ENCODE measurements at places on chromosomes 7 and 10.

GRCh38 chr7:70214071-70214470 is 615.8 kb downstream of the AUTS2 start:
- DNase-seq = no peak

DNA sequence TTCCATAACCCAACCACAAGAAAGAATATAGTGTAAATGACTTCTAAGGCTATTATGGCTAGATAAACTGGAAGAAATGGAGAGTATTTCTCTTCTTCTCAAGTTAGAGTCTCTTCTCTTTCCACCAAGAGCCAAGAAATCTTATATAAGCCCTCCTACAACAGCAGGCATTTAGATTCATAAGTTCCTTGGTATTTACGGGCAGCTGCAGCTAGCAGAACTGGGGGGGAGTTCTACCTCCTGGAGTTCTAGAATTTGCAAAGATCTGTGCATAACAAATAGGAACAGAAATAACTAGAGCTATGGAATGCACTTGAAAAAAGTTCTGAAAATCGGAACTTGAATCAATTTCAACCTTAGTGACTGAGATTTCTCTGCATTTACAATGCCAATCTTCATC is 715.2 kb upstream of the GRM3 start:
- DNase-seq = no peak

DNA sequence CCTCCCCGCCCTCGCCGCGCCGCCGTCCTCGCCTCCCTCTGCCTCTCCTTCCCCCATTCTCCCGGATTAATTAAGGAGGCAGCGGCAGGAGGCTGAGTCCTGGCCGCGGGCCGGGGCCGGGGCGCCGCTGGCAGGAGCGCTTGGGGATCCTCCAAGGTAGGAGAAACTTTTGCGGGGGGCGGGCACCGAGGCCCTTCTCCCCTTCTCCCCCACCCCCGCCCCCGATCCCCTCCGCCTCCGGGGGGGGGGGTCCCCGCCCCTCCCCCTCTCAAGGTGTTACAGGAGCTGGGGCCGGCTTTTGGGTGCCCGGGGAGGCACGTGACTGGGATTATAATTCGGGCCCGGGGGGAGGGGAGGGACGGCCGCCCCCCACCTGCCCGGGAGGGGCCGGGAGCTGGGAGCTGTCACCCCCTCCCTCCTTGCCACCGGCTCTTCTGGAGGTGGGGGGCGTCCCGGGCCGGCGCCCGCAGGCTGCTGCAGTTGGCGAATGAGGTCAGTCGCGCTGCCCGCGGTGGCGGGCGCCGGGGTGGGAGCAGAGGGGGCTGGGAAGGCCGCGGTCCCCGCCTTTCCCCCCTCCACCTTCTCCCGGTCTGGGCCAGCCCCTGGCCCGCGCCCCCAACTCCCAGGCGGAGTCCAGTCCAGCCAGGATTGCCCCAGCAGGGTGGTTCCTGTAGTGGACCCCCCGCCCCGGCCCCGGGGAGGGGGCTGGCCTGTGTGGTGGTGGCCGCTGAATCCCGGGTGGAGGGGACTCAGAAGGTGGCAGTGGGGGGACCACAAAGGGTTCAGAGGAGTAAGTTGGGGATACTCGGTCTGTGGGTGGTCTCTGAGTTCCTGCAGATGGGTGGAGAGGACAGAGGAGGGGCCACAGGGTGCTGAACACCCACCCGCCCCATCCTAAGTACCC is 567 bp downstream of the GTF2IRD1 start:
- no peak for DNase-seq

- DNase-seq = no peak
These were observed 8.4 kb upstream of the TMEM254 start for GRCh38 chr10:80070057-80070456.

- DNase-seq = peak; percentile 69
These were observed 45.5 kb upstream of the SLC29A4 start for GRCh38 chr7:5237286-5237685.

GRCh38 chr10:14438057-14438456 is 107.3 kb upstream of the FRMD4A start:
- no peak for DNase-seq

- DNase-seq = peak; percentile 54
These were observed 44.9 kb downstream of the BAMBI start for GRCh38 chr10:28722065-28722803.

DNA sequence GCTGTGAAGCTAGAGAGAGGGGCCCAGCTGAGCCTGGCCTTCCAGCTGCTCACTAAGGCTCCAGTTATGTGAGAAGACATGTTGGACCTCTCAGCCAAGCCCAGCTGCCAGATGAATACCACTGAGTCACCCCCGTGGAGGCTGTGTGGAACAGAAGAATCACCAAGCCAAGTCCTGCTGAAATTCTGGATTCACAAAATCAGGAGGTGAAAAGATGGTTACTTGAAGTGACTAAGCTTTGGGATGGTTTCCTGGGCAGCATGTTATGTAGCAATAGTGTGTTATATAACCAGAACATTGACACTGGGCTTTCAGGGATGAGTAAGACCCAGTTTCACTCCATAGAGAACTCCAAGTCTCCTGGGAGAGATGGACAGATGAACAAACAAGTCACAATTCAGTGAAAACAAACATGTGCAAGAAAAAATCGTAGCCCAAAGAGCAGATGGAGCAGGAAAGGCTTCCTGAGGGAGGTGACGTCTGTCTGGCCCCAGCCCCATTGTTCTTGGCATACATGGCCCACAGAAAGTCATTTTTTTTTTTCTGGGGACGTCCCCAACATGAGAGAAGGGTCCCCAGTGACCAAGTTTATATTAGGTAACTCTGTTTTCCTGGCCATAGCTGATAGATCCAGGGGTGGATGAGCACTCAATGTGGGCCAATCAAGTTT is 64.1 kb upstream of the PDZD8 start:
- no peak for DNase-seq

DNA sequence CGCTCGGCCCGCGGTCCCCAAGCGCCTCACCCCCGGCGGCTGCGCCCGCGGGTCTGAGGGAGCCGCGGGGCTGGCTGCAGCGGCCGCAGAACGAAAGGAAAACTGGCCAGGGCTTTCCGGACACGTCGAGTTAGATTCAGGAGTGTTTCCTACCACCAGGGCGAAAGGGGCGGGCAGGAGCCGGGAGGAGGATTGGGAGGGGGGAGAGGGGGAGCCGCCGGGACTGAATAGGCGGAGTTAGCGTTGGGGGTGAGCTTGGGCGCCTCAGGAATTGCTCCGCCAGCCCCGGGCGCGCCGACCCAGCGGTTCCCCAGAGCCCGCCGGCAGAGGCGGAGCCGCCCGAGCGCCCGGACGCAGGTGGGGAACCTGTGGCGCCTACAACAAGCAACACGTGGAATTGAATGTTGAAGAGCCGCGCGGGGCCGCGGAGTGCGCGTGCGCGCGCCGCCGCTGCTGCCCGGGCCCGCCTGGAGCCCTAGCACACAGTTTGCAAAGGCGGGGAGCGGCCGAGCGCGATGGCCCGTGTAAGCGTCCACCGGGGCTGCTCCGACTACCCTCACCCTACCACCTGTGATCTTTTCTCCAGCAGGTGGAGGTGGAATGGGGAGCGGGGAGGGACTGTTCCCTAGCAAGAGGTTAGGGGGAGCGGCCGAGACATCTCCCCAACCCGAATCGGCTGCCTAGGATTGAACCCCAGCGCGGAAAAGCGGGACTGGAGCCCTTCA is at the start of gene CADPS2:
Gene CADPS2, minus strand, starts transcription at position 104 of the 725 bp plus-strand sequence. CDS start 123 bp downstream, outside the sequence.
- DNase-seq = peak; percentile 92

GRCh38 chr7:22762866-22763265 is 35.9 kb downstream of the IL6 start:
- DNase-seq = no peak

- no peak for DNase-seq
These were observed 337.3 kb downstream of the MALRD1 start for GRCh38 chr10:19385846-19386450.

DNA sequence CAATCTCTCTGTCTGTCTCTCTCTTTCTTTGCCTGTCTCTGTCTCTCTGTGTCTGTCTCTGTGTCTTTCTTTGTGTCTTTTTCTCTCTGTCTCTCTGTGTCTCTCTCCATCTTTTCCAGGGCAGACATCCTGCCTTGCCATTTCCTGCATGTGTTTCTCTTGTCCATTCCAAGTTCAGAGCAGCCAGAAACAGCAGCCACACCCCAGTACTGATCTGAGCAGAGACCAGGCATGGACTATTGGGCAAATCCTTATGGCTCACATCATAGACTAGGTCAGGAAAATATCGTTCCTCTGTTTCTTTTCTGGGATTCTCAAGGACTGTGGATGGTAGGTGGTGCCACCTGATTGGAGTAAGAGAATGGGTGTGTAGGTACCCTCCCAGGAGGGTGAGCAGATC is 95.8 kb downstream of the RAMP3 start:
- no peak for DNase-seq
